ENCODE measurements at places on chromosomes 7 and 10. TPM values are rescaled to one million over a fixed set of nuclear protein-coding genes. Genes with fewer than 3 reads are reported as not detected.

- H3K4me3 ChIP-seq: peak within 1 kb of the TSS; percentile 90
- H3K4me1 ChIP-seq: peaks cover 37% of the 10 kb centered on the region
- peak within 1 kb of the TSS; percentile 96 for H3K27ac ChIP-seq
- peaks cover 29% of the 10 kb centered on the region for H3K27me3 ChIP-seq
- no peaks in the 10 kb centered on the region for H3K36me3 ChIP-seq
Measured at GRCh38 chr10:97498841-97499560, at the start of gene UBTD1. Gene UBTD1, plus strand, starts transcription at chr10:97498924. Its CDS starts 280 bp downstream, at chr10:97499204.

DNA sequence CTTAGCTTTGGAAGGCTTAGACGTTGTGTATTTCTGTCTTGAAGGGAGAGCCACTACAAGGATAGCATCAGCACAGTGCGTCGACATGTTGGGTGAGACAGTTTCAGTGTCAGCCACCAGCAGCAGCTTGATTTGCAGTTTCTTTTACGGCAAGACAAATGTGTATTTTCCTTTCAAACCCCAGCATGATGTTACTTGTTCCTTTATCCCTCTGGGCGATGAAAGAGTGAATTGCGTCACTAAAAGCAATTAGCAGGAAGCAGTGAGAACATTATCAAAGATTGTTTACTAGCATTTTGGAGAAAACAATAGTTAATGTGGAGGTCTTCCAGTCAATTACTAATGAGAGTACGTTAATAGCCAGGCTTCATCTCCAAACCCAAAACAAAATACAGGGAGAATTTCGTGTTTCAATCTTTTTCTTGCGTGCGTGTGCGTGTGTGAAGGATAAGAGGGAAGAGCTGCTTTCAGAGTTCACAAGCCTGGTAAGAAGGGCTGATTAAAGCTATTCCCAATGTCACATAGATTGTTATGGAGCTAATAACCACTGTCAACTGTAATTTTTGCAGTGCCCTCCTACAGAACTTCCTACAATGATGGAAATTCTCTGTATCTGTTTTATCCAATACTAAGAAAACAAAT is 157.1 kb upstream of the AOAH start:
- peak overlapping the region; percentile 66 for H3K27ac ChIP-seq
- H3K4me1 ChIP-seq: peaks cover 40% of the 10 kb centered on the region
- peaks cover 3% of the 10 kb centered on the region for H3K36me3 ChIP-seq
- no peaks in the 10 kb centered on the region for H3K27me3 ChIP-seq

- no peak overlapping the region for H3K4me3 ChIP-seq
- no peaks in the 10 kb centered on the region for H3K36me3 ChIP-seq
- H3K27ac ChIP-seq: no peak overlapping the region
- H3K4me1 ChIP-seq: peaks cover 11% of the 10 kb centered on the region
- no peaks in the 10 kb centered on the region for H3K27me3 ChIP-seq
Measured at GRCh38 chr10:119783665-119784027, 57.8 kb downstream of the INPP5F start.

DNA sequence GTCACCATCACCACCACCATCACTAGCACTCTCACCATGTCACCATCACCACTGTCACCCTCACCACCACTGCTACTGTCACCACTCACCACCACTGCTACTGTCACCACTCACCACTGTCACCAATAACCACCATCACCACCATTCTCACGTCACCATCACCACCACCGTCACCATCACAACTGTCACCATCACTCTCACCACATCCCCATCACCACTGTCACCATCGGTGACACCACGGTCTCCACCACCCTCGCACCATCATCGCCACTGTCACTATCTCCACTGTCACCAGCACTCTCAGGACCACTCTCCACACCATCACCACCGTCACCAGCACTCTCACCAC is 130.4 kb downstream of the MAD1L1 start:
- no peak for DNase-seq
- no peaks in the 10 kb centered on the region for H3K27me3 ChIP-seq
- H3K4me1 ChIP-seq: peaks cover 46% of the 10 kb centered on the region

- H3K4me1 ChIP-seq: peaks cover 38% of the 10 kb centered on the region
- H3K4me3 ChIP-seq: no peak overlapping the region
- H3K27me3 ChIP-seq: no peaks in the 10 kb centered on the region
- H3K36me3 ChIP-seq: no peaks in the 10 kb centered on the region
- no peak overlapping the region for H3K27ac ChIP-seq
Measured at GRCh38 chr10:118106426-118106825, 59.7 kb upstream of the RAB11FIP2 start.

GRCh38 chr10:28880683-28880950 is 203.3 kb downstream of the BAMBI start:
- H3K36me3 ChIP-seq: peaks cover 5% of the 10 kb centered on the region
- DNase-seq: no peak
- H3K27me3 ChIP-seq: peaks cover 8% of the 10 kb centered on the region
- H3K27ac ChIP-seq: no peak overlapping the region
- H3K4me1 ChIP-seq: peaks cover 39% of the 10 kb centered on the region

- no peaks in the 10 kb centered on the region for H3K4me1 ChIP-seq
- H3K27ac ChIP-seq: no peak overlapping the region
- H3K36me3 ChIP-seq: no peaks in the 10 kb centered on the region
- no peak for DNase-seq
Measured at GRCh38 chr7:149827089-149827981, 10.8 kb upstream of the ZNF862 start.

DNA sequence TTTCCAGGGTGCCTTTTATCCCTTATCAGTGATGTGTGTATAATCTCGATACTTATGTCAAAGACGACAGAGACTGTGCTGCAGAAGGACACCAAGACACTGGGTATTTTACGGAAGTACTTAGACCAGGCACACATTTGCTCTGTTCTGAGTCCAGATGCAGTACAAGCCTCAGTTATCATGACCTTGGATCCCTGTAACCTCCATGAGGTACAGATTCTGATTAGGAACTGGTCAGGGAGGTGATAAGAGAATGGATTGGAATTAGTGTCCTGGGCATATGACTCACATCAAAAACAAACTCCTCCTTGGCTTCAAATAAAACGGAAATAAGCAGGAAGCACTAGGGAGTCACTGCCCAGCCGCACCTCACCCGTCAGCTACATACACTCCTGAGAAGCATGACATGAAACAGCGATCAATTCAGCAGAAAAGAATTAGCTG is 146.5 kb downstream of the SFMBT2 start:
- no peak for DNase-seq
- H3K27me3 ChIP-seq: peaks cover 52% of the 10 kb centered on the region
- H3K36me3 ChIP-seq: no peaks in the 10 kb centered on the region

DNA sequence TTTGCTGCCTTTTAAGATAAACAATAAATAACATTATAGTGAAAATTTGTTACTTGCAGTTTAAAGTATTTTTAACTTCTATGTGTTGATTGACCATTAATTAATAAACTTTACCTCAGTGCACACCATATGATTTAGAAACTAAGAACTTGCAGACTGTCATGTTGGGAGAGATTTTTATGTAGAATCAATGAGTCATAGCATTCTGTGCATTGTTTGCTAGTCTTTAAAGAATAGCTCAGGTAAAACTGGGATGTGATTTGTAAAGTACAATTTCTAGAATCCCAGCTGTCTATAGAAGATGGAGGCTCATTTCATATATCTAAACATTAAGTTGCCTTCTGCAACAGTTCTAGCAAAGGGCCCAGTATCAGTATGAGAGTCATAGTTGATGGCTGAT is 199.6 kb upstream of the SEMA3A start:
- H3K27ac ChIP-seq: no peak overlapping the region
- no peak for DNase-seq
- no peaks in the 10 kb centered on the region for H3K36me3 ChIP-seq
- H3K4me1 ChIP-seq: no peaks in the 10 kb centered on the region
- H3K4me3 ChIP-seq: no peak overlapping the region
- no peaks in the 10 kb centered on the region for H3K27me3 ChIP-seq

- DNase-seq: no peak
- H3K27me3 ChIP-seq: peaks cover 12% of the 10 kb centered on the region
- peaks cover 9% of the 10 kb centered on the region for H3K4me1 ChIP-seq
- no peak overlapping the region for H3K27ac ChIP-seq
Measured at GRCh38 chr7:148042935-148043631, 547.5 kb upstream of the C7orf33 start.

GRCh38 chr10:94219829-94220228 is 142.9 kb downstream of the NOC3L start:
- peaks cover 2% of the 10 kb centered on the region for H3K4me1 ChIP-seq
- no peak overlapping the region for H3K27ac ChIP-seq
- no peaks in the 10 kb centered on the region for H3K27me3 ChIP-seq
- no peak overlapping the region for H3K4me3 ChIP-seq
- H3K36me3 ChIP-seq: no peaks in the 10 kb centered on the region
- no peak for DNase-seq

DNA sequence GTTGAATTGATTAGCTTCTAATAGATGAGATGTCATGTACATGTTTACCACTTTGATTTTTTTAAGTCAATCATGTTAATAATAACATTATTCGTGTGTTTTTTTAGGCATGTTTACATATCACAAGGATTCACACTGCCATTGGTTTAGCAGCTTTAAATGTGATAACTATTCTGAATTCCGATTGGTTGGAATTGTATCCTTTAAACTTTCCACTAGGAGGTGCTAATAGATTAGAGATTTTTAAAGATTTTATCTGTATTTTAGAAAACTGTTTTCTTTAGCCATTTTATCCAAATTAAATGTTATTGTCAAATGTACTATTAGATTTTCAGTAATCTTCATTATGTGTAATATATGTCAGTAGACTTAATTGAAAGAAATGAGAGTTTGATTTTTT is 83.2 kb downstream of the HECTD2 start:
- no peak overlapping the region for H3K4me3 ChIP-seq
- DNase-seq: no peak
- no peaks in the 10 kb centered on the region for H3K4me1 ChIP-seq
- H3K27ac ChIP-seq: no peak overlapping the region

The TAS2R4 gene
- total RNA-seq: 1.00 TPM

The NUTM2E gene
- 0.86 TPM for total RNA-seq

The ENKUR gene
- 1.6 TPM for total RNA-seq

The PRPS1L1 gene
- total RNA-seq: not detected

The C10orf67 gene
- 0.17 TPM for total RNA-seq

The HDAC9 gene
- 6.8 TPM for total RNA-seq

The MNX1 gene
- total RNA-seq: 14.9 TPM

The PCGF5 gene
- 14.7 TPM for total RNA-seq

The GRK5 gene
- total RNA-seq: 10.8 TPM

The ELN gene
- not detected for total RNA-seq
